ENCODE measurements at places on chromosomes 12 and 14.

- no peak for DNase-seq
Measured at GRCh38 chr12:133010657-133011297, 24.6 kb downstream of the ZNF26 start.

DNA sequence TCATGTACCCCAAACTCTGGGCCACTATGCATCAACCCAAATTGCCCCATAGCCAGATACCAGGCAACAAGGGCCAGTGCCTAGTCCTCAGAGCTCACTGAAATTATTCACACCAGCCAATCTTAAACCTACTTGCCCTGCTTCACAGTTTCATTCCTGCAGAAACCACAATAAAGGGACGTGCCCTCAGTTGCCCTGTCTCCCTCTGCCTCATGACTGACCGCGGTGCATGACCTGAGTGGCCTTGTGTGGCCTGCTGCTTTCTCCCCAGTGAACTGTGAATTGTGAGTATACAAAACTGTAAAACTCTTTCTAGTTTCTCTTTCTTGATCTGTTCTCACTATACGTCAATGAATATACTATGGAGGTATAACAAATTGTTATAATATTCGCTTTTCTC is 490.9 kb upstream of the MIS18BP1 start:
- DNase-seq: no peak

DNA sequence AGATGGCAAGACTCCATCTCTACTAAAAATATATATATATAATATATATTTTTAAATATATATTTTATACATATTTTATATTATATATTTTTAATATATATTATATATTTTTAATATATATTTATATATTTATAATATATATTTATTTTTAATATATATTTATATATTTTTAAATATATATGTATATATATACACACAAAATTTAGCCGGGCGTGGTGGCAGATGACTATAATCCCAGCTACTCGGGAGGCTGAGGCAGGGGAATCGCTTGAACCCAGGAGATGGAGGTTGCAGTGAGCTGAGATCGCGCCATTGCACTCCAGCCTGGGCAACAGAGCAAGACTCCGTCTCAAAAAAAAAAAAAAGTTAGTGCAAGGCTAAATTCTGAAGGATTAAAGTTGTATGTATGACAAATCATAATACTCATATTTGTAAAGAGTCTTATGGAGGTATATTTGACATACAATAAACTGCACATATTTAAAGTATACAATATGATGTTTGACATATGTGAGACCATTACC is 7.7 kb upstream of the TDG start:
- DNase-seq: no peak

DNA sequence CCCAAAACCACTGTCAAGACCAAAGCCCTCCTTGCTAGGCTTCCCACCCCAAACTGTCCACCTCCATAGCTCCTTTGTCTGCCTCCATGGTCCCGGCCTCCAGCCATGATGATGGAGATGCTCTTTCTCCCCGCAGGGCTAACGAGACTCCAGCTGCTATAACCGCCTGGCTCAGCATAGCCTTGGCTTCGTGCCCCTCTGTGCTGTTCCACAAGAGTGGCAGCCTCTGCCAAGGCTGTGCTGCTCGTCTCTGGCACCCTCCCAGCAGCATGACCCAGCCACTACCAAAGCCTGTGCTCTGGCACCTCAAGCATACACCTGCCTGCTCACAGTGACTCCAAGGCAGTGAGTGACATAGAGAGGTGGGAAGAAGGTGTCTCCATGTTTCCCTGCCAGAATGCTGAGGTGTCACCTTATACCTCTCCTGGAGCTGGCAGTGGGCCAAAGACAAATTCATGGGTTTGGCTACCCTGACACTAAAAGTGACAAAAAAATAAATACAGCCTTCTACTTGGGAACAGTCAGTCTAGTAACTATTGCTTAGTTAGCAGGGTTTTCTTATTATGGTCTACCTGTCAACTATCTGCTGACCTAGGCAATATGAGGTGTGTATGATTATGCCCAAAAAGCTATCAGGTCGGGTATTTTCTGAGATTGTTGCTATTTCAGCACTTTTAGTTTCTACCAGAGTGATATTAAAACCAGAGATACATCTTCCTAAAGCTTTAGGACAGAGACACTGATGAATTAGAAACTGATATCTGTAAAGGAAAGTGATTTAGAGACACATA is 16.1 kb upstream of the KRT73 start:
- no peak for DNase-seq

DNA sequence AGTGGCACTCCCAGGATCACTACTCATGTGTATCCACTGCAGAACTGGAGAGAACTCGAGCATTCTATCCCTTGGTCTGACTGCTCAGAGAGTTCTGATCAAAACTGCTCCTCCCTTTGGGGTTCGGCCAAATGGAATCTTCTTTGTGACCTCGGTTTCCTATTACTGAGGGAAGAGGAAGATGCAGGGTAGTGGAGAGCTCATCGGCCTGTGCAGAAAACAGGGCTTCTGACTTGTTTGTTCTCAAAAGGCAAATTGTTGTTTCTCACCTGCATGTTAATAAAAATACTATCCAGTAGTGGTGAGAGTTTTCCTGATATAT is 17.1 kb upstream of the AKAP6 start:
- no peak for DNase-seq

GRCh38 chr12:3732901-3733300 is 20.0 kb downstream of the CRACR2A start:
- no peak for DNase-seq

- DNase-seq: peak; percentile 12
Measured at GRCh38 chr12:94147991-94148738, at the start of gene PLXNC1. Gene PLXNC1, plus strand, starts transcription at chr12:94148577. Its CDS starts 395 bp downstream, at chr12:94148972.

- no peak for DNase-seq
Measured at GRCh38 chr12:15526033-15526432, 203.7 kb downstream of the PTPRO start.

GRCh38 chr14:52369305-52369801 is 55.2 kb downstream of the PTGER2 start:
- DNase-seq: peak; percentile 66

- no peak for DNase-seq
Measured at GRCh38 chr14:23538785-23539184, 12.8 kb downstream of the ZFHX2 start.

GRCh38 chr14:103401223-103402214 is 16.3 kb downstream of the MARK3 start:
- DNase-seq: peak; percentile 75

DNA sequence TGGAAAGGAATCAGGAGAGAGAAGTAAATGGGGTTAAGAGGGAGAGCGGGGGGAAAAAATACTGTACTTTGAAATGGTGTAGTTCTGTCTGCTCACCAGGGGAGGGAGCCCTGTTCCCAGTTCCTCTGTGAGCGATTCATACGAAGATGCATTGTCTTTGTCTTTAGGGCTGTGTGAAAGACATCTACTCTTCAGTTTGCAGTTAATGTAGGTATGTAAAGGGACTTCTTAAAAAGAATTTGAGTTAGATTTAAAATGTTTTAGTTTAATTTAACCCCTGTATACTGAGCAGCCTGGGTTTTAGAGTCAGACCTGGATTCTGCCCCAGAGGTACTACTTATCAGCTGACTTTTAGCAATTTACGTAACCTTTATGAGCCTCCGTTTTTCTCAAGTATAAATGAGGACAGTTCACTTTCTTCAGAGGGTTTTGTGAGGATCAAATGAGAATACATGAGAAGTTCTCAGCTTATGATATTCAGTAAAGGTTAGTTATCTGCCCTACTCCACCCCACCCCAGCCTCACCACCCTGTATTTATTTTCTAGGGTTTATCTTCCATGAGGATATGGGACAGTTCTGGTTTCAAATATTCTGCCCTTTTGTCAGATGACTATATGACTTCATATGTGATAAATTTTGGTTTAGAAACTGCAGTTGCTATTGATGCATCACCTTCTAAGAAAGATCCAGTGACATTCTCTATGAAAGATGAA is 82.5 kb upstream of the EVL start:
- DNase-seq: peak; percentile 48

DNA sequence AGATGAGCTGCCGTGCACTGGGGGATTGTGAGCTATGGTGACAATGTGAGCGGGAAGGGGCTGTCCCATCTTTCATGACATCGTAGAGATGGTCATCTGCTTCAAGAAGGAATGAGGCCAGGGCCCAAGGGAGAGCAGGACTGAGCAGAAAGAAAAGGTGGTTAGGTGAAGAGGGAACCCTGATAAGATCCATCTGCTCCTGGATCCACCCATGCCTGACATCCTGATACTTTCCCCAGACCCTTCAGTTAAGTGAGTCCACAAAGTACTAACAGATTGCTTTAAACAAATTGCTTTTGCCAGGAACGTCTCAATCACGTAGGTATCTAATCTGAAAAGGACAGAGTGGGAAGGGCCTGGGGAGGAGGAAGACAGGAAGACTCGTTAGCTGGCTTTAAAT is 25.4 kb upstream of the DLK1 start:
- DNase-seq: no peak

DNA sequence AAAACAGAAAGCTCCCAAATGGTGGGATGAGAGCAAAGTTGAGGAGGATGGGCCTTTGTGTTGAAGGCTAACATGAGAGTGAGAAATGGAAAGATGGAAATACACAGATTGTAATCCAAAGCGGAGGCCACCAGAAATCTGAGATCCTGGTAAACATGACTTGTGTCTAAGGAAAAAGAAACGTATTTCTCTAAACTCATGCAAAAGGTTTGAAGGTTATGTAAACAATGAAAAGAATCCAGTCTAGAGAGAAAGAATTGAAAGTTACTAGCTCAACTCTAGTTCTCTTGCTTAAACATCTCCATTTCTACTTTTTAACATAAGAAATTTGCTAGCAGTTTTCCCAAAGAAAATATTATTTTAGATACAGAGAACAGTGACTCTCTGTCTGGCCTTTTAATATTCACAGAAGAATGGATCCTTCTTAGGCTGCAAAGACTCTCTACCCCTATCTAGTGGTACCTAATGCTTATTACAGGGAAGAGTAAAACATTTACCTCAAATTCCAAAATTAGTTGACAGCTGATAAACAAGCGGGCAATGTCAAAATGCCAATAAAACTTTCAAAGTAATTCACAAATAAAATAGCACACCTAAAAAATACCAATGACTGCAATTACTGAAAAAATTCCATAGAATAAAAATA is 75.8 kb upstream of the SOX5 start:
- no peak for DNase-seq

- DNase-seq: no peak
Measured at GRCh38 chr12:127043731-127044130, 1223.2 kb upstream of the TMEM132C start.

- no peak for DNase-seq
Measured at GRCh38 chr14:100975671-100976070, 72.1 kb upstream of the RTL1 start.

Measured in RPMI7951 (cell line).